Kidney glomerular epithelial cell (primary cell): ENCODE measurements at places on chromosomes 12 and 14.
A peak's percentile ranks its signal among the peaks of the same experiment; 100 is the strongest.

GRCh38 chr12:69123919-69124638 lies 115.3 kb upstream of the CPSF6 start:
- no peak for DNase-seq

DNA sequence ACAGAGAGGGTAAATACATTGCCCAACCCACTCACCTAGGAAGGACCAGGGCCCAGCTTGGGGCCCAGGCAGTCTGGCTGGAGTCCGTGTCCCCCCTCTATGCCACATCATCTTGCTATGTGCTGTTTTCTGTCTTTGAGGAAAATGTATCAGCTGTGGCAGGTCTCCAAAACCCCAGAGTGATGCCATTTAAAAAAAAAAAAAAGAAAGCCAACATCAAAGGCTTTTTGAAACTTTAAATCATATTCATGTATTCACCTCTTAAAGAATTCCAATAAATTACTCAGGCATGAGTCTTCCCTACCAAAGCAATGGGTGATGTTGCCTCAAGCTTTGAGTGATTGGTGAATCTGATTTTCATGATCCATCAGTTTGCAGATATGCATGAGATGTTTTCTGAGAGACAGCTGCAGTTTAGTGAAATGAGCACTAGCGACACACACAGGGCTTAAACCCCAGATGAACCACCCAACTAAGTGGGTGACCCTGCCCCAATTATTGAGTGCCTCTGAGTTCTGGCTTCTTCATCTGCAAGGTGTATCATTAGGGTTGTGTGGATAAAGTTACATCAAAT lies 6.1 kb downstream of the KRT81 start:
- peak; percentile 40 for DNase-seq

DNA sequence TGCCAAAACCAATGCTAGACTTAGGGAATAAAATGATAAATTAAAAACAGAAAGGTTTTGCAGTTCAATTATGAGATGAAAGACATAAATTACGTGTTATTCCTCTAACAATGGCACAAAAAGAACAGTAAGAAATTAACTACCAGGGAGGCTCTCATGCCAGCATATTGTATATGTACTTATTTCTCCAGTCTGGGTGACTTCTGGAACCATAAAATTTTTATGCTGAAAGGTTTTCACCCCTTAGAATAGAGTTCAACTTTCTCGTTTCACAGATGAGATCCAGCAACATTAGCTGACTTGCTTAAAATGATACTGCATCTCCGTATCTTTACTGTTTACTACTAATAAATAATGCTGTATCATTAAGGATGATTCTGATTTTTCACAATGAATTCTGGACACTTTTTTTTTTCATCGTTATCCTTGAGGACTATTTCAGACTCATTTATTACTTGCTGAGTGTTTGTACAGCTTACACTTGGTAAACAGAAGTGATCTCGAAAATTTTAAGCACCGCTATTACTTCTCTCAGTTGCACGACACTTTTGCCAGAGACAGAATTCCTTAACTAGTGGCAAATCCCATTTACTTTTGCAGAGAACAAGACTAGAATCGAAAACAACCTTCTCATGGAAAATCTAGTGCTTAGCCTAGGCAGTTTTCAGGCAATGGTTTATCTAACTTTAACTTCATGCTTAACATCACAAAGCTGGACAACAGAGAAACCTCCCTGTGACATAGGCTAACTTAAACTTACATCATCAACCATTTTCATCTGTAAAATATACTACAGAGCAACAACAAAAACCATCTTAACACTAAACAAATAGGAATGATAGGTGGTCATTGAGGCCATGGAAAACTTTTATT lies 2.7 kb downstream of the RSRC2 start:
- DNase-seq = no peak

DNA sequence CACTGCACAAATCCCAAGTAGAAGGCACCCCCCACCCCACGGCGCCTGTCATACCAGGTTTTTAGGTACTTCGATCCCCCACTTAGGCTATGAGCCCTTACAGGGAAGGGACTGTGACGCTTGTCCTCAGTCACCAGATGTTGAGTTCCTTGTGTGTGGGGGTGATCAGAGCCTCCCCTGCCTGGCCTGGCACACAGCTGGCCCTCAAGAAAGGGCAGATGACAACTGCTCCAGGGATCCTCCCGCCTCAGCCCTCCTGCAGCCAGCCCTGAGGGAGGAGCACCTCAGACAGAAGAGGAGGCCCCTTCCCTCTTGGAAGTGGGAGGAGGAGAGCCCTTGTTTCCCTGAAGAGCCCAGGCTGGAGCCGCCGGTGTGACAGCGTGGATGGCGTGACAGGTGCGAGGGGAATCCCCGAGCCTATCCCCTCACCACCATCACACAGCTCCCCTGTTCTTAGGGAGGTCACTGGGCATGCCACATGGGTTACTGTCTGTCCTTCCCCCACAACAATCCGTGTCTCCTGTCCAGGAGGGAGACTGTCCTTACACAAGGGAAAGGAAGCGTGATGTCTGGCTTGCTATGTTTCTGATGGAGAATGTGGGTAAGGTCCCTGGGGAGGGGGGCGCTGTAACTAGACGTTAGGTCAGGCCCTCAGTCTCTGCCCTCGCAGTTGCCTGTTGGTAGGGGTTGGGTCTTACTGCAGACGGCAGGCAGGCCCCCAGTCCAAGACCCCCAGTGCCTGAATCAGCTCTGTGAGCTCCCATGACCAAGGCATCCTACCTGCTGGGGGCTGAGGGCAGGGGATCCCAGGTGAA lies 31.4 kb downstream of the P2RX4 start:
- no peak for DNase-seq

DNA sequence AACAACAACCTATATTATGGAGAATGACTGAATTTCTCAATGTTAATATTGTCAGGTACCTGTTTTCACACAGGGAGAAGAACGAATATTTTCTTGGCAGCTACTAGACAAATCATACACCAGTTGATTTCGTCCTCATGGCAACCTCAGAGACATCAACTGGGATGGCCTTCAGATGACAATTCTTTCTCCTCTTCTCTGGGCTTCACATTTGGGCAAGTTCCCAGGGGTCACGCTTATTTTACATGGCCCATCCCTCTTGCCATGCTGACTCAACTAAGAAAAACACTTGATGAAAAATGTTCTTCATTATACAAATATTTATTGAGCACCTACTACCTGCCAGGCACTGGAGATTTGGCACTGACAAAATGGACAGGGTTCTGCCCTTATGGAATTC lies 29.0 kb downstream of the PPP1R13B start:
- no peak for DNase-seq

DNA sequence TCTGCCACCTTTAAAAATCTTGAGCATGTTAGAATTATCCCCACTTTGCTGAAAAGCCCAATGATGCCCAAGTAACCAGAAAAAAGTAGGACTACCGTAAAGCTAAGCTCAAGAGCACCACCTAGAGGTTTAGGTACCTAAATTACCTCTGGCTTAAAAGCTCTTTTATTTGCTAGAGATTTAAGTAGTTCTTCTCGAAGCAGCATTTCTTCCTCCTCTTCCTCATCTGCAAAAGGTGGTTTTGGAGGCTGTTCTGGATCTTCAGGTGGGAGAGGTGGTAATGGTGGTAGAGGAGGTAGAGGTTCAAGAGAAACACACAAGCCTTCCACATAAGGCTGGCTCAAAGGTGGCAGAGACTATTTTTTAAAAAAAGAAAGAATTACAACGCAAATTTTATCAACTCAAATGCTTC lies 26.9 kb downstream of the ZFC3H1 start:
- DNase-seq = peak; percentile 54

- DNase-seq = no peak
Measured at GRCh38 chr12:133023566-133023965, 13.7 kb upstream of the ZNF84 start.
